ENCODE measurements at places on chromosomes 2 and 18.

GRCh38 chr2:86631846-86632485 lies 8.3 kb upstream of the RNF103 start:
- peak; percentile 53 for DNase-seq

- DNase-seq: no peak
These were observed 15.7 kb upstream of the OLA1 start for GRCh38 chr2:174263997-174264396.

- DNase-seq: no peak
These were observed 1.3 kb upstream of the IL1R1 start for GRCh38 chr2:102141011-102141943.

DNA sequence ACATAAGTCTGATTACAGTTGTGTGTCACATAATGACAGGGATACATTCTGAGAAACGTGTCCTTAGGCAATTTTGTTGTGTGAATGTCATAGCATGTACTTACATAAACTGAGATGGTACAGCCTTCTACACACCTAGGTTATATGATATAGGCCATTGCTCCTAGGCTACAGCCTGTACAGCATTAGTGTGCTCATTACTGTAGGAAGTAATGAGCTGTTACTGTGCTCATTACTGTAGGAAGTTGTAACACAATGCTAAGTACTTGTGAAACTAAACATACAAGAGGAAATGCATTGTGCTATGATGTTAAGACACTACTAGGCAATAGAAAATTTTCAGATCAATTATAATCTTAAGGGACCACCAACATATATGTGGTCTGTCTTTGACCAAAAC lies 72.8 kb downstream of the UPP2 start:
- DNase-seq: no peak

DNA sequence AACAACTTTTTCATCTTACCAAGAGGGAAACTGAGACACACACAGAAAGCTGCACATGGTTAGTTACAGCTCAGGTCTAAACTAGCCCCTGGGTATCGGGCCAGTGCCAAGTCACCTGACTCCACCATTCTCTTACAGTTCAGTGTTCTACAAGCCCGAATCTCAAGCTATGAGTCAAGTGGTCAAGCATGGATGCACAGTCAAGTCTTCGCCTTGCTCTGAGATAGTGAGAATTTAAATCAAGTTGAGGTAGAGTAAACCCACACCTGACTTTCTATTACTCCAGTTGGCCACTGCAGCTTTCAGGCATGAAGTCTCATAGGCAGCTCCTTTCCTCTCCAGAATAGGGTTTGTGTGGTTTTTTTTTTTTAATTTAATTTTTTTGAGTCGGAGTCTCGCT lies 34.5 kb upstream of the ARL5A start:
- DNase-seq: no peak

GRCh38 chr18:61941948-61942471 lies 49.2 kb upstream of the RNF152 start:
- no peak for DNase-seq

- DNase-seq: no peak
These were observed 169.4 kb downstream of the DNAH7 start for GRCh38 chr2:195899226-195899625.

DNA sequence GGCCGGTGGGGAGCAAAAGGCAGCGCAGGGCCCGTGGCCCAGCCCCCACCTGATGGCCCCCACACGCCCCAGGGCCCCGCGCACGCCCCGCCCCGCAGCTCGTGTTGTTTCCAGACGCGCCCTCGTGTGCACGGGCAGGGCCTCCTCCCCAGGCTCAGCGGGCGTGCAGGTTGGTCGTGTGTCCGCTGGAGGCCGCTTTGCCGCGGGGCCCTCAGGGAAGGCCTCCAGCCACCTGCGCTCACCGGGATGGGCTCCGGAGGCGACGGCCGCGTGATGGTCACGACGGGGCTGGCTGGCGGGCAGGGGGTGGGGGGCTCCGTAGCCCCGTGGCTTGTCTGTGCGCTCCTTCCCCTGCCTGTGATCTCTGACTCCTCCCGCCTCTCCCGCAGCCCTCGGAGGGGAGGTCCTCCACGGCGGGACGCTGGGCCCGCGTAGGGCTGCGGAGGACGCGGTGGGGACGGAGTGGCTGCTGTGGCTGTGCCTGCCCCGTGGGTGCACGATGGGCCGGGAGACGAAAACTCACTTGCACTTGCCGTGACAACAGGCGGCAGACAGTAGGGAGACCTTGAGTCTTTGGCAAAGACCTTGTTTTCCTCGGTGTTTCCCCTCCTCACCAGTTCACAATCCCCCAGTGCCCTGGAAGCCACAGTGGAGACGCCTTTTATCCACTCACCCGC lies 67.1 kb downstream of the RTP5 start:
- DNase-seq: no peak

DNA sequence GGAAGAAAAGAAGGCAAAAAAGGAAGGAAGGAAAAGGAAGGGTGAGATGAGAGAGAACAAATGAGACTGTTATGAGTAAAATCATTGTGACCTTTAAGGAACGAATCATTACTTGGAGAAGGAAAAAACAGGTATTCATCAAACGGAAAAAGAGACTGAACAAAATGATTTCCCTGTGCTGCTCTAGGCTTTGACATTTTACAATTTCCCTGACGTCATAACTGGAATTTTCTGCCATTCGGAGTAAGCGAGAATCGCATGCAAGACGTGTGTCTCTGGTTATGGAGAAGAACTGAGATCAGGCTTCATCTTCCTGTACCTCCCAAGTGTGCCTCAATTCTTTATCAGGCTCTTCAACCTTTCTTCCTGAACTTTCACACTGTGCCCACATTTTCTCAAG lies 534.7 kb upstream of the KLHL29 start:
- DNase-seq: no peak

- no peak for DNase-seq
These were observed 49.1 kb downstream of the CENPO start for GRCh38 chr2:24842081-24843050.

DNA sequence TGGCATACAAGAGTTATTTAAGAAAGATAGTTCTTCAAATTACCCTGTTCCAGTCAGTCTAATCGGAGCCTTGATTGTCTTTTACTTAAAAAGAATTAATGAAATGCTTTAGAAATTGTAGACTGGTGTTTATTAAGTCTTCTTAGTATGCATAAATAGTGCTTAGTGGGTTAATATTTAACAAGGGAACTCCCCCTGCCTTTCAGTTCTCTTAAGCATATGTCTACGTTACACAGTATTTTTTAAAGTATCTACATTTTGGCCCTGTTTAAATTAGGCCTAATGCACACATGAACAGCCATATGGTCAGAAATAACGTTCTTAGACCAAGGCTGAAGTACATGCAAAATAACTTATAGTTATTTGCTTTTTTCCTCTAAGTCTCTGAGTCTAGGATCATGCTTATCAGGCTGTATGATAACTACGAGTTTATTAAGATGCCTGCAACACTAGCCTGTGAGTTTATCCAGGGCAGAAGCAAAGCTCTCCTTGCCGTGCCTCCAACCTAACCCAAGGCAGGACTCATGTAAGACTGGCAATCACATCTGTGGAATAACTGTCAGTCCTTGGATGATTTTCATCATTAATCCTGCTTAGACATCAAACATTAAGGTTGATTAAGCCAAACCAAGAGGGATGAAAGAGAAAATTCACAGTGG lies 6.7 kb downstream of the BCL2 start:
- DNase-seq: no peak

DNA sequence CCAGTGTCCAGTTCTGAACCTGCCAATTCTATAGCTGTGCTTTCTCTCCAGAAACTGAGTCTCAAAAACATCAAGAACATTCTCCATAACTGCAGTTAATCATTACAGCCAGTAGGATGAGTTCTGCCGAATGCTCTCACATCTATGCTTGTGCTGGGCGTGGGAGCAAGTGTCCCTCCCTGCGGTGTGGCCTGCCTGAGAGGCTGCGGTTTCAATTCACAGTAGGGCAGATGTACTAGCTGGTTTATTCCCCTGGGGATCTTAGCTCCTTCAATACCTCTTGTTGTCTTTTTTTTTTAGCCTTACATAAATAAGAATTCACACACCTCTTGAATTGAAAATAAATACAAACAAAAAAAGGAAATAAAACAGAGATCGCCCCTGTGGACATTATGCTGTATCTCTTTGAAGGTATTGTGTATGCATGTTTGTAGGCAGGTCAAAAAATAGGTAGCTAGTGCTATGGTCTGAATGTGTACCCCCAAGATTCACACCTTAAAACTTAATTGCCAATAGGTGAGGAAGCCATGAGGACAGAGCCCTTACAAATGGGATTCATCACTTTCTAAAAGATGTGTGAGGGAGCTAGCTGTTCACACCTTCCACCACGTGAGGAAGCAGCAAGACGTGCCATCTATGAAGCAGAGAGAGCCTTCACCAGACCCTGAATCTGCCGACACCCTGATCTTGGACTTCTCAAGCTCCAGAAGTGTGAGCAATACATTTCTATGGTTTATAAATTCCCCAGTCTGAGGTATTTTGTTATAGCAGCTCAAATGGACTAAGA lies 74.3 kb downstream of the BCL2L11 start:
- no peak for DNase-seq

DNA sequence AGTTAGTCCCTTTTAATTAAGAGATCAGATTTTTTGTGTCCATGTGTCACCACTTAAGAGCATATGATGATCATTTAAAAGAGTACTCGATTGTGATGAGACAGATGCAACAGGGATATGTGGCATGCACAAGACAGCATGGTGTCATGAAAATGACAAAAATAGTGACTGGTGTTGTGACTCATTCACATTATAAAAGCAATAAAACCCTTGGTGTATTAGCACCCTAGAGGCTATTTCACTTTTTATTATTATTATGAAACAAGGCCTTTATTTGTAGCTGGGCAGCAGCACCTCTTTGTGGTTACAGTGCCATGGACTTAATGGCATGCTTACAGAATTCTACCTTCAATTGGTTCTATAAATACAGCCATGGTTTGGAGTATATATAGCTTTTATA lies 1296.0 kb upstream of the ZEB2 start:
- DNase-seq: no peak

- DNase-seq: no peak
These were observed 74.4 kb upstream of the CYP20A1 start for GRCh38 chr2:203164311-203164935.

- DNase-seq: peak; percentile 91
These were observed 35.5 kb downstream of the SCN2A start for GRCh38 chr2:165274698-165275097.

DNA sequence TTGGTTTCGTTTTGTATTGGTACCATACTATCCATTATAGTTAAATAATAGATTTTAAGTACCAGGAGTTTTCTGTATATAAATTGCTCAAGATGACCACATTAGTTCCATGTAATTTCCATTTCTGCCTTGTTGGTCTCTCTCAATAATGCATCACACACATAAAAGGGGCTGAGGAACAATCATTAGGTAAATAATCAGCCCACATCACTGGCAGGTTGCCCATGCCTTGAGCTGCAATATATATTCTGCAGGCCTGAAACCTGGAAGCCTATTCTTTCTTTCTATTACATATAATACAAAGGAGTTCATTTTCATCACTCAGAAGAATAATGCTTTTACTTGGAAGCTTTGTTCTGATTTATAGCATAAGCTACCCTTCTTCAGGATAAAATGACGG lies 616.1 kb upstream of the PKDCC start:
- DNase-seq: no peak

GRCh38 chr2:120531863-120532600 lies 186.1 kb downstream of the INHBB start:
- no peak for DNase-seq

- no peak for DNase-seq
These were observed 60.8 kb downstream of the MYO3B start for GRCh38 chr2:170238776-170239175.

DNA sequence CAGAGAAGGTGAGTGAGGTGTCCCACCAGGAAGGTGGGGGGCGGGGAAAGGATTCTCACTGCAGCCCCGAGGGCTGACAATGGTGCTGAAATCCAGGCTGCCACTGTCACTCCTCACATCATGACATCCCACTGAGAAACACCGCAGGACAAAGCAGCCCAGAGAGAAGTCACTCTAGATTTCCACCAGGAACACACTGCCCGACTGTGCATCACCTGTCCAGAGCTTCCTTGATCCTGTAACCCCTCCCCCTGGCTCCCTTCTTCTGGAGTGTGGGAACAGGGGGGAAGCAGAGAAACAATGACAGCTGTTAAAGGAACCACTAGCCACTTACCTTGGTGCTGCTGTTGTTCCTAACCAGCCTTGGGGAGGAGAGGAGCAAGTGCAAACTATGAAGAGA lies 69.9 kb downstream of the MRO start:
- DNase-seq: no peak

GRCh38 chr2:43084699-43085091 lies 141.7 kb downstream of the ZFP36L2 start:
- DNase-seq: no peak

GRCh38 chr2:167749016-167749415 lies 498.4 kb downstream of the STK39 start:
- no peak for DNase-seq

- DNase-seq: no peak
These were observed 2.0 kb upstream of the THUMPD2 start for GRCh38 chr2:39780825-39781600.

GRCh38 chr2:222375798-222376197 lies 48.5 kb upstream of the SGPP2 start:
- DNase-seq: no peak

- no peak for DNase-seq
These were observed 5.2 kb upstream of the CTDSP1 start for GRCh38 chr2:218394298-218395089.

DNA sequence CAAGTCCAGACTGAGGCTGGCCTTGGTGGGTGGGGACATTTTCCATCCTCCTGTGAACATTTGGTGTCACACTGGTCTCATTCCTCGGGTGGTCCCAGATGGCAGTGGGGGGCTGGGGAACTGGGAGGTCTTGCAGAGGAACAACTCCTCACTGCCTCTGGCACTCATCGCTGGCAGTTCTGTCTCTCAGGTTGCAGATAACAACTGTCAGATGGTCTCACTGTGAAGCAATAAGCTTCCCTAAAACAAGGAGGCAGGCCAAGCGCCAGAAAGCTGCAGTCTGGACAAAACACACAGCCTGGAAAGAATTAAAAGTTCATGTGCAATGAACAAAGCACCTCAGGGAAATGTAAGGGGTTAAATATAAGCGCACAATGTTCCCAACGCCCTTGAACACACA lies 78.1 kb downstream of the IRS1 start:
- DNase-seq: peak; percentile 23

GRCh38 chr18:2994603-2995432 lies 18.1 kb downstream of the LPIN2 start:
- no peak for DNase-seq

DNA sequence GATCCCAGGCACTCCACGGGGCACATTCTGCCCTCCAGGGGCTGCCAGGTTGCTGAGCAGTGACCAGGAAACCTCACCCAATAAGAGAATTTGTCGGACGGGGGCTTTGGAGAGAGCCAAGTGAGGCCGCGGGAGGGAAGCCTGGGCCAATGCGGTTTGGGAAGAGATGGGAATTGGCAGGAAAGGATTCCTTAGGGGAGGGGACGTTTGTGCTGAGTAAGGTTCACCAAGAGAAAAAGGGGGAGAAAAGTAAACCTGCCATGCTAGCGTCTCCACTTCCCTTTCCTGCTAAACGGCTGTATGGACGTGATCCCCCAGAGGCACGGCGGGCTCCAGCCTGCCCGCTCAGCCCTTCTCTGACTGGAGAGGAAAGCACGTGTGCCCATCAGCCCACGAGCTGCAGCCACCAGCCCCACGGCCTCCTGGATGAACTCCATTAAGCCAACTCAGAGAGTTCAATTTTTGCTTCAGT lies 194.4 kb upstream of the ID2 start:
- DNase-seq: no peak

GRCh38 chr2:178266445-178266844 lies 72.1 kb downstream of the OSBPL6 start:
- peak; percentile 32 for DNase-seq

All from cerebellum (tissue), 4 donors.